Posterior vena cava (tissue), 2 donors: ENCODE measurements at places on chromosomes 3 and 15. TPM values are rescaled to one million over a fixed set of nuclear protein-coding genes. Genes with fewer than 3 reads are reported as not detected.

DNA sequence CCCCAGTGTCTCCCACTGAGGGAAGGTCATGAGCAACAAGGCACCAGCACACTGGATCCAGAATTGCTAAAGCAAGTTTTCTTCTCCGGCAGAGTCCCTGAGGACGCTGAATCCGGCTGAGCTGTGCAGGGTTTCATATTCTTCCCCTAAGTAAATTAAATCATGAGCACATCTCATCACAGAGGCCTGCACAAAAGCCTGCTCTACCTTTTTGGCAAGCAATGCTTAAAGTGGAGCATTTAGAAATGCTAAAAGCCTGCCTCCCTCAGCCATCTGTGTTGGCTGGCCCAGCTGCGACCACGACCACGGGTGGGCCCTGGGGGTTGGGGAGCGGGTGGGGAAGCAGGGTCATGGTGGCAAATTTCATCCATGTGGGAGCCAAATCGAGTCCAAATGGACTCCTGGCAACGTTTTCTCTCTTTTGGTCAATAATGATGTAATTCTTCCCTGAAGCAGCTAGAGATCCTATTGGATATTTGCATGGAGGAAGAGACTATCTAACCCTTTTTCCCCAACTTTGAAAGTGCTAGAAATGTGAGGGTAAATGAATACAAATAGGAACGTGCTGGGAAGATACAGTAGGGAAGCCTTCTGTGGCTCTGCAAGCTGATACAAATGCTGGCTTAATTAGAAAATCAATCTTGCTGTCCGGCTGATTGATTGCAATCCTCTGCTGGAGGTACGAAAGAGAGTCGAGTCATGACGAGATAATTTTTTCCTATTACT is 532.8 kb upstream of the TBL1XR1 start:
- no peak for DNase-seq

DNA sequence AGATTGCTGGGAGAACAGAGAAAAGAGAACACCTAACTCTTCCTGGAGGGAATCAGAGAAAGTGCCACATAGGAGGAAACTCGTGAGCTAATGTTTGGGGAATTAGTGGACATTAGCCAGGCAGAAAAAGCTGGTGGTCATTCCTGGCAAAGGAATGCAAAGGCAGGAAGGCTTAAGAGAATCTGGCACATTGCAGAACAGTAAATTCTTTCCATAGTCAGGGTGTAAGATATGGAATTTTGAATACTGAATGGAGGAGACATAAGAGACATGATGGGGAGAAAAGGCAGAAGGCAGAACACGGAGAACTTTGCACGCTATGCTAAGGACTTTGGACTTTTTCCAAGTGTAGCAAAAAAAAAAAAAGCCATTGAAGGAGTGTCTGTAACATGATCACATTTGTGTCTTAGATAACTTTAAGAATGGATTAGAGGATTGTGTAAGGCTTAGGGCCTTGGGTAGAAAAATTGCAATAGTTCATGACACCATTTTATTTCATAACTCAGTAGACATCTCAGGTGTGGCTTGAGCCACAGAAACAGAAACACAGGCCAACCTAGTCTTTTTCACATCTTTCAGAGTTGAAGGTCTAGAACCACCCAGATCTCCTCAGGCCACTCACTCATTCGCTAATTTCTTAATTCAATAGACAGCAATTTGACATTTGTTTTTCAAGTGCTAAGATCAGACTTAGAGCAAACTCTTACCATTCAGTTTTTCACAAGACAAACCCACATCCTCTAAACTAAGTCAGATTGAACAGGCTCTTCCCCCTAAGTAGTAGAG is 31.2 kb upstream of the CCDC80 start:
- DNase-seq = no peak

DNA sequence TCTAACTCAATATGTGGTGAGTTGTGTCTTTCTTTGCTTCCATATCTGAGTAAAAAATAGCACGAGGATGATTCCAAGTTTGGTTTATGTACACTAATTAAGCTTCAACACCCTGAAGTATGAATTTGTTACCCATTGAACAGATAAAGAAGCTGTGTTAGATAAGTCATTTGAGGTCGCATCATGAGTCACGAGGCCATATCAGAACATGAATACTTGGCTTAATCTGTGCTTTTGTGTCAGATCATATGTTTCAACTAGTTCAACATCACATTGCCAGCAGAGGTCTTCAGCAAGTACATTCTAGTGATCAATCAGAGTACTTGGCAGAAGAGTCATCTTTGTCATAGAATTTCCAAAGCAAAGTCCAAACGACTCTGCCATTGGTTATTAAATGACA is 26.3 kb upstream of the MITF start:
- DNase-seq = no peak

Gene TUSC7
- not detected for total RNA-seq

Gene GUCA1C
- total RNA-seq = not detected

- DNase-seq = no peak
These were observed 242.0 kb downstream of the CHST2 start for GRCh38 chr3:143361589-143361988.

DNA sequence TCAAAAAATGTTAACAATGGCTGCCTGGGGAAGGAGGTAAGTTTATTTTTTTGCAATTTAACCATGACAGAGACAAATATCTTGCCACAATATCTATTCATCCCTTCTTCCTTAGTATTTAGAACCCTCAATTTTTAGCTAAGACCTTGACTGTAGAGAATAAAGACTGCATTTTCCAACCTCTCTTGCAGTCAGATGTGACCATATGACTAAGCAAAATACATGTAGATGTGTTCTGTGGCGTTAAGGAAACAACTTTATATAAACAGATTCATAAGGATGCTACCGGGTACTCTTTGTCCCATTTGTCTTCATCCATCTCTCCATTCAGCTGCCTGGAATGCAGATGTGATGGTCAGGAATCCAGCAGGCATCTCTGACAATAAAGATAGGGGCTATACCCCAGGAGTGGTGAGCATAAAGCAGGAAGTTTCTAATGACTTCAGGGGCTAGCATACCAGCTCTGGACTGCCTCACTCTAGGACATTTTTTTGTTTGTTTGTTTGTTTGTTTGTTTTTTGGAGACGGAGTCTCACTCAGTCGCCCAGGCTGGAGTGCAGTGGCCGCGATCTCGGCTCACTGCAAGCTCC is 41.1 kb downstream of the LHFPL4 start:
- no peak for DNase-seq

Gene CNTN3
- total RNA-seq = 5.1 TPM

GRCh38 chr3:171326717-171327440 is 133.3 kb downstream of the TNIK start:
- DNase-seq = no peak

GRCh38 chr15:71780115-71780976 is 30.0 kb upstream of the NR2E3 start:
- no peak for DNase-seq

DNA sequence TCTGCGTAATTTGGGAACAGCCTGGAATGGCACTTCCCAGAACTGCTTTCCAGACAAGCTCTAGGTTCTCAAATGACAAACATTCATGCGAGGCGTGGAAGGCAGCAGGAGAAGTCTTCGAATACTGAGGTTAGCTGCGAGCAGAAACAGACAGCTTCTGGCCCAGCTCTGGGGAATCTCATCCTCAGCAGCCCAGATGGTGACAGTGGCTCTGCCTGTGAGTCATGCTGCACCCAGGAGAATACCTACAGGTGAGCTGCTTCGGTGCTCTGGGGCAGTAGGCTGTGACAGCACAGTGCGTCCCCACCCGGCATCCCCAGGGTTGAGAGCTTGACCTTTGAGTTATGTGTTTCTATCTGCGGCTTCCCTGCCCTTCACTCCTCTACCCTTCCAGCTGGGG is 258.6 kb downstream of the KLF13 start:
- DNase-seq = no peak

- no peak for DNase-seq
These were observed 23.4 kb downstream of the TMEM202 start for GRCh38 chr15:72421484-72421883.

Gene NME9
- not detected for total RNA-seq

Gene B3GALNT1
- 12.7 TPM for total RNA-seq

GRCh38 chr3:125594125-125594524 is 1.2 kb downstream of the OSBPL11 start:
- DNase-seq = no peak

DNA sequence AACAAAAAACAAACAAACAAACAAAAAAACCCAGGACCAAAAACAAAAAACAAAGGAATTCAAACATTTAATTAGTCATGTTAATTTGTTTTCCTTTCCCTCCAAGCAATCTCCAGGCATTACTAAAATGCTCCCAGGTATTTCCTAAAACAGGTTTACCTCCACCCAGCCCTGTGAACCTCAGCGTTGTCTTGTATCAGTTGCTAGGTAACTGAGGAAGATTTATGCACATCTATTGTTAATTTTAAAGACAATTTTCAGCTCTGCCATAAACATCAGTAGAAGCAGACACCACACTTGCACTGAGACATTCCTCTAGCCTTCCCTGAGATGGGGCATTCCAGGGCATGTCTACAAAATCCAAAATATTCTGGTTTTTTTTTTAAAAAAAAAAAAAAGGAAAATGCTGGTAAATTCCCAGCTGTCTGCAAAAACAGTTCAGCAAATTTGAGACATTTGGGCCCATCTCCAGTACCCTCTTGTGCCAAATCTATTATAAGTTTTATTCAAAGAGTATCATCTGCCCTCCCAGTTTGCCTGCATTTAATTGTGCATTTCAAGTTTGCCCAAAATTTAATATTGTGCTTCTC is 227.6 kb downstream of the ADAMTS9 start:
- no peak for DNase-seq

Gene PXK
- total RNA-seq = 24.8 TPM

- DNase-seq = no peak
These were observed 27.6 kb downstream of the C2CD4A start for GRCh38 chr15:62094388-62094787.

Gene OR5H15
- total RNA-seq = not detected

DNA sequence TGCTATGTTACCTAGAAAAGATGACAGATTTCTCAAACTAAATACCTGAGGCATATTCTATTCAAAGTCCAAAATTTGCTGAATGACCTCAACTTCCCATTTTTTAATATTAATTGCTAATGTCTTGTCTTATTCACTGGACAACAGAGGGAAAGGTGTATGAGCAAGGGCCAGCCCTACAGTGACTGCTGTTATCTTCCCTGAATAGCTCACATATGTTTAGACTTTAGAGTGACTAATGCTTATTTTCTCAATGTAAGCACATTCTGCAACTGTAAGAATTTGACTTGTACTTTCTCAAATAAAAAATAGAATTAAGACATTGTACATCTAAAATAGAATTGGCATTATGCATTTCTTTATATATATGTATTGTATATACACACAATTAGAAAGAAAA is 26.5 kb upstream of the AADACL2 start:
- no peak for DNase-seq

GRCh38 chr3:12115104-12115503 is 43.6 kb downstream of the TIMP4 start:
- DNase-seq = no peak

- no peak for DNase-seq
These were observed 176.8 kb downstream of the ABHD5 start for GRCh38 chr3:43867436-43868072.

Gene SATB1
- total RNA-seq = 10.8 TPM

DNA sequence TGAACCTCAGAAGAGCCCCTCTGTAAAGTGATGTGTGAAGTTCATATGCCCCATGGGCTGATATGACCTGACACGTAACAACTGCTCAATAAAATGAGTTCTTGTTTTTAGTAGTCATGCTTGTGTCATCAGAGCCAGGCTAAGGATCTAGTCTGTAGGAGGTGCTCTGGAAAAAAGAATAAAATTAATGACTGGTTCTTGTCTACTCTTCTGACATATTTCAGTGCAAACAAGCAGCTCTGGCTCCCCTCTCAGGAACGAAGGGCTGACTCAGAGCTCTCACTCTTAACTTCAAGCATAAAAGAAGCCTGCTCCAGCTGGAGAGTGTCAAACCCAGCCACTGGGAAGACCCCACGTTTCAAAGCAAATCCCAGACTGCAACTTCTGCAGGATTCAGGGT is 77.0 kb downstream of the LRIG1 start:
- DNase-seq = no peak

DNA sequence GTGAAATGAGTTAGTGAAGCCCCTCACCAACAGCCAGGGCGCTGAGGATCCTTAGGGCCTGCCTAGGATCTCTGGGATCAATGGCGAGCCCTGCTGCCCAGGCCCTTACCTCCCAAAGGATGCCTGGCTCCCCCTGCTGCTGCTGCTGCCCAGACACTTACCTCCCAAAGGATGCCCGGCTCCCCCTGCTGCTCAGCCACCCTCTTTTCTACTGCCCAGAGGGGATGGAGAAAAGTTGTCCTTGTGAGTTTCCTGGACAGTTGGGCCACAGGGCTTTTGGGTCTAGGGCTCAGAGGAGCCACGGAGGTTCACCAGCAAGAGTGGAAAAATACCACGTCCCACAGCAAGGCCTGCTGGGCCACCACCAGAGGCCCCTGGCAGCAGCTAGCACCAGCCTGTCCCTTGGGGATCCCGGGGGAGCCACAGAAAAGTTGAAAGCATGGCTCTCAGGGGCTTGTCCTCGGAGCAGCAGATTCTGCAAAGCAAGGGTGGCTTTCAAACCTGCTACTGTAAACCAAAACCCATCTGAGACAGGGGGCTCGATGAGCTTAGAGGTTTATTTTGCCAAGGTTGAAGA is 59.4 kb downstream of the SLC6A6 start:
- no peak for DNase-seq

Gene PCOLCE2
- 54.5 TPM for total RNA-seq

DNA sequence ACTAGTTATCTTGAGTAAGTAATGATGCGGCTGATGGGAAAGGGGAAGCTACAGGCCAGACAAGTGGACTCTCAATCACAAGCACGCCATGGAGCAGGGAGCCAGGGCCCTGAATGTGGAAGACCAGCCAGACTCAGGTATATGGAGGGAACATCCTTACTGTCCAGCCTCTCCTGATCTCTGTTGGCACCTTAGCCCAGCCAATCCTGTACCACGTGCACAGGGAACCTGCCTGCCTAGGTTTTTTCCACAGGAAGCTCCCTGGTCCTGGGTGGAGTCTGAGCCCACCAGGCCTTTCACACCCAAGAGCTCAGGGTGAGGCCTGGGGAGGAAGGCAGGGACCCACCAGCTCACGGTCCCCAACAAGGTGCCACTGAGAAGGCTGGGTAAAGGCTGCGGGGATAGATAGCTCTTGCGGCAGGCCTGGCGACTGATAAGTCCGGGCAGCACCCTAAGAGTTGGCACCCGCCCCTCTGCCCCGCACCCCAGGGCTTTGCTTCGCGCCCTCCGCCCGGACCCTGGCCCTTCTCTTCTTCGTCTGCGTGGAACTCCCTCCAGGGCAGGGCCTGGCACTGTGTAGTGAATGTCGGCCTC is 933 bp upstream of the APEH start:
- DNase-seq = no peak

DNA sequence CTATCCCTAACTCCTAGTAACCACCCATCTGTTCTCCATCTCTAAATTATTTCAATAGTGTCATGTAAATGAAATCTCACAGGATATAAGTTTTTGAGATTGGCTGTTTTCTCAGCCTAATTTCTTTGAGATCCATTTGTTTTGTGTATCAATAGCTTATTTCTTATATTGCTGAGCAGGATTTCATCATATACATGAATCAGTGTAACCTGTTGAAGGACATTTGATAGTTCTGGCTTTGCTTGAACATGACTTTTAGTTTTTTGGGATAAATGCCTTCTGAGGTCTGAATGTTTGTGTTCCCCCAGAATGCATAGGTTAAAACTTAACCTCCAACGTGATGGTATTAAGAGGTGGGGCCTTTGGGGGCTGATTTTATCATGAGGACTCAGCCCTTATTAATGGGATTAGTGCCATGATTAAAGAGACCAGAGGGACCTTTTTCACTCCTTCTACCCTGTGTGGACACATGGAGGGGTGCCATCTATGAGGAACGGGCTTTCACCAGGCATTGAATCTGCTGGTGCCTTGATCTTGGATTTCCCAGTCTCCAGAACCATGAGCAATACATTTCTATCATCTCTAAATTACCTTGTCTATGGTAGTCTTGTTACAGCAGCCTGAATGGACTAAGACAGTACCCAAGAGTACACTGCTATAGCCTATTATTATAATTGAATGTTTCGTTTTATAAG is 118.3 kb downstream of the FNDC3B start:
- no peak for DNase-seq
